Kidney glomerular epithelial cell (primary cell): ENCODE measurements at places on chromosomes 5 and 9.

- no peak for DNase-seq
Measured at GRCh38 chr9:104536756-104537155, at the start of gene OR13C3. TSS of gene OR13C3 (minus strand) at chr9:104536856. CDS start at chr9:104536723, 133 bp downstream.

GRCh38 chr5:44389823-44390143 is 563 bp upstream of the FGF10 start:
- no peak for DNase-seq

- no peak for DNase-seq
Measured at GRCh38 chr5:113031104-113031503, 54.5 kb downstream of the DCP2 start.

GRCh38 chr9:77882294-77882693 is 149.3 kb downstream of the GNAQ start:
- DNase-seq: no peak

DNA sequence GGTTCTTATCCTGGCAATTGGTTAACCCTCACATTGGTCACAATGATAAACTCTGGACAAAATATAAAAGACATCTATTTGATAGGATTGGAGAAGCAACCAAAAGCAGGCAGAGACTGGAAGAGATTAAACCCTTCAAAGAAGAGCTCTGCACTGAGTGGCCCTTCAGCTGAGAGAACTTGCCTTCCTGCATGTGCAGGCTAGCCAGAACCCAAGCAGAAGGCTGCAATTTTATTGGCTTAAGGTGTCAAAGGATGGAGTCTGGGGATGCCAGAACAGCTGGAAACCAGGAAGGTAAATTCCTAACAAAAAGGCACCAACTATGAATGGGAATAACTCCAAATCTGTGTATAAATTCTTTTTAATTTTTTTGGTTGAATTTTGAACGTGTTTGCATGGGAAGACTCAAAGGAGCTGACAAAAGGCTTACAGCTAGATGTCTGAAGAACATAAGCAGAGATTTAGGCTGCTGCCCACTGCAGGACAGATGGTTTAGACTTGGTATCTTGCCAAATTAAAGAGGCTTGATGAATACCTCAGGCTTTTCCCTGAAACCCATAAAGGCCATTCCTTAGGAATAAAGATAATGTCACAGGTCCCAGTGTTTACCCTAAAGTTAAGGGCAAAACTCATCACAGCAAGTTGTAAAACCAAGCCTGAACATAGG is 66.3 kb downstream of the NR2F1 start:
- DNase-seq: no peak

GRCh38 chr5:176388003-176388443 is 375 bp downstream of the NOP16 start:
- DNase-seq: peak; percentile 13

- DNase-seq: no peak
Measured at GRCh38 chr5:127909066-127909465, 174.5 kb upstream of the SLC12A2 start.

GRCh38 chr9:91187311-91187964 is 174.3 kb downstream of the AUH start:
- no peak for DNase-seq

DNA sequence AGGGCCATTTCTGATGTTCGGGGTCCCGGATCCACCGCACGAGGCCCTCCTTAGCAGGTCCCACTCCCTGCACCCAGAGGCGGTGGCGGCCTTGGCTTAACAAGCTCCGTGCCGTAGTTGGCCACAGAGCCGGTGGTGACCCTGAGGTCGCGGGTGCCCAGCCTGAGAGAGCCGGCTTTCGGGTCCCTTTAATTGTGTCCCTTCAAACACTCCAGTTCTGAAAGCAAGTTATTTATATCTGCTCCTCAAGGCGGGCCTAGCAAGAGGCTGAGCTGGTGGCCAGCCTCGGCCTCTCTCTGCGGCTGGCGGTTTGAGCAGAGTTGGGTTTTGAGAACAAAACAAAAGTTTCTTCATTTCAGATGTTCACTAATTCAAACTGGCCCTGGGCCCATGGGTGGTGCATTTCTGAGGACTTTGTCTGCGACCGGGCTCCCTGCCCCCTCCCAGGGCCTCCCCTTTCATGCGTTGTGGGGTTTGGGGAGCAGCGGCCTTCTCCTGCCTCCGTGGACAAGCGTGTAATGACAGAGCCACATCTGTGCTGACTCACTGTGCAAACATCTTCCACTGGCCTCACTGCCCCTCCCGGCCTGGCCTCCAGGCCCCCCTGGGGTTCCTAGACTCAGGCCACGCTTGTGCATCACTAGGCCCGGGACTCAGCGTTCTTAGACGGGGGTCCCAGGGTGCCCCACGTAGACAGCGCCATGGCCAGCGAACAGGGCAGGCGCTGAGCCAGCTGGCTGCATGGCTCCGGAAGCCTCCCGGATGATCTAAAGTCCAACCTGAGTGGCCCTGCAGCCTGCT is 49.4 kb upstream of the COL5A1 start:
- DNase-seq: no peak

GRCh38 chr5:34905564-34905963 is 9.7 kb downstream of the RAD1 start:
- peak; percentile 5 for DNase-seq

- DNase-seq: peak; percentile 45
Measured at GRCh38 chr5:74035521-74035937, 409.5 kb downstream of the ARHGEF28 start.

DNA sequence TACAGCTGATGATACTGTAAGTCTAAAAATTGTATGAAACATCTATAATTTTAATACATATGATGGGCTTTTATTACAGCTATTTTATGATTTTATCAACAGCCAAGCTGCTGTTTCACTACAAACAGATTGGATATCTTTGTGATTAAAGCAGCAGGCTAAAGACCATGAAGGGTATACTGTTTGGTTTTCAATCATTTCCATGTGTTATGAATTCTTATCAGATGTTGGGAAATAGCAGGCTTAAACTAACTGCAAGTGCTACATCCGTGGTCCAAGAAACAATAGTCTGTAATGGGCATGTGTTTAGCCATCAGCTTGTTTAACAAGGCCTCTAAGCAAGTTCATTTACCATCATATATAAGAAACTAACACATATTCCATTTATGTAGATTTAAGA is 107.5 kb downstream of the CWC27 start:
- DNase-seq: no peak

- DNase-seq: no peak
Measured at GRCh38 chr9:78127279-78128225, 95.9 kb upstream of the GNAQ start.

DNA sequence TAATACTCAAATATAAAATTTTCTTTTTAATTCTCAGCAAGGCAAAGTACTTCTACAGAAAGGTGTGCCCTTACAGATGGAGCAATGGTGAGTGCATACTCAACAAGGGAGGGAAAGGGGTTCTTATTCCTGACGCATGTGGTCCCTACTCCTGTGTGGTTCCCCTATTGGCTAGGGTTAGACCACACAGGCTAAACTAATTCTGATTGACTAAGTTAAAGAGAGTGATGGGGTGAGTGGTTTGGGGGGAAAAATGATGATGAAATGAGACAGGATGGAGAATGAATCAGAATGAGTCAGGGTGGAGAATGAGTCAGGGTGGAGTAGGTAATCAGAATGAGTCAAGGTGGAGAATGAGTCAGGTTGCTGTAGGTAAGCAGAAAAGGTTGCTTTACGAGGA is 22.9 kb upstream of the HMGCS1 start:
- DNase-seq: peak; percentile 3

DNA sequence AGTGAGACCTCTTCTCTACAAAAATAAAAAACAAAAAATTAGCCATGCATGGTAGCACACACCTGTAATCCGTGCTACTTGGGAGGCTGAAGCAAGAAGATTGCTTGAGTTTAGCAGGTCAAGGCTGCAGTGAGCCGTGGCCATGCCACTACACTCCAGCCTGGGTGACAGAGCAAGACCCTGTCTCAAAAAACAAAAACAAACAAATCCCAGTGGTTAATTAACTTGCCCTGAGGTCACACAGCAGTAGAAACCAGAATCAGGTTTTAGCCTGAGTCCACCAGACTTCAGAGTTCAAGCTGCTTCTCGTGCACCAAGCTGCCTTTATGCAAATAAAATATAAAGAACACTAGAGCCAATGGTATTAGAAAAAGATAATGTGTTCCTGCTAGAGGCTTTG is 169.7 kb downstream of the GOLPH3 start:
- no peak for DNase-seq

GRCh38 chr5:135644816-135645215 is 66.0 kb upstream of the CXCL14 start:
- DNase-seq: no peak

DNA sequence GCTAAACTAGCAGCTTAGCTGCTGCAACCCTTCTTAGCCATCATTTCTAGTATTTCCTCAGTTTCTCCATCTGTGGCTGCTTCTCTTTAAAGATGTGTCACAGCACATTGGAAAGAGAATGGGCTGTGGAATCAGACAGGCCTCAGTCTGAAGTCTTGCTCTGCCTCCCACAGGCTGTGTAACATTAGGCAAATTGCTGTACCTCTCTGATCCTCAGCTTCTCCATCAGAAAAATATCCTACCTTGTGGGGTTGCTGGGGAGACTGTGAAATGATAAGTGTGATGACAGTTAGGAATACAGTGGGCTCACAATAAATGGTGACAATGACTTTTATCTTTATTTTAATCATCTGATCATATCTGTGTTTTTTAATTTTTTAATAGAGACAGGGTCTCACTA is 17.5 kb upstream of the TRIM14 start:
- DNase-seq: no peak

DNA sequence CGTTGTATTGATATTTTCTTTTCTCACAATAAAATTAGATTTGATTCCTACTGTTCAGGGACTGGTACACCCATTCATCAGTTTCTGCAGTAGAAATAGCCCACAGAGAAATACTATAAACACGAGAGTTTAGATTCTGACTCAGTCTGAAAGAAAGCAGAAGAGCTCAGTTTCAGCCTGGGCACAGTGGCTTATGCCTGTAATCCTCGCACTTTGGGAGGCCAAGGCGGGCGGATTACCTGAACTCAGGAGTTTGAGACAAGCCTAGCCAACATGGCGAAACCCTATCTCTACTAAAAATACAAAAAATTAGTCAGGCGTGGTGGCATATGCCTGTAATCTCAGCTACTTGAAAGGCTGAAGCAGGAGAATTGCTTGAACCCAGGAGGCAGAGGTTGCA is 8.6 kb downstream of the ITK start:
- no peak for DNase-seq

DNA sequence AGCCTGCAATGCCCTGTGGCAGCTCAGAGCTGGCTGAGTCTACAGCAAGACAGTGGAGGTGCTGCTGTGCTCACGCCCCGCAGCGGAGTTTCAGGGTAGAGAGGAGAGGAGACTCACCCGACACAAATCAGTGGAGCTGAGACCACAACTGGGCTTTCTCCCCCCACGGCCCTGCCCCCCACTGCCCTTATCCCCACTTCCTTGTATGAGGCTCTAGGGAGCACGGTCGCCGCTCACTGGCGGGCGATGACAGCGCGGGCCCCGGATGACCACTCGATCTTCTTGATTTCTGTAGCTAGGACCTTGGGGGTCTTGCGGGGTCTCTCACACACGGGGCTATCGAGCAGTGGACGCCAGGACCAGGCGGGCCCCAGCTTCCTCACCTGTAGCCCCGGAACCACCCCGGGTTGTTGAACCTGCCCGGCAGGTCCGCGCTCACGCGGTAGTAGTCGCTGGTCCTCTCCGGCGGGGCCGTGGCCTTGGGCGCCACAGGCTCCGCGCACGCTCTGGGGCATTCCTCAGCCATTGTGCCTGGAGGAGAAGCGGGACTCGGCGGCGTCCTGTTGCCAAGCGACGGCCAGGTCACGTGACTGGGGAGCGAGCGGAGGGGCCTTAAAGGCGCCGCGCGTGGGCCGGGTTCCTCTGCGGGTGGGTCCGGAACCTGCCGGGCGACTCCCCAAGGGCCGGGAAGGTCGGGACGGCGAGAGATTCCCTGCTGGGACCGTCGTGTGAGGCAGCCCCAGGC is 984 bp upstream of the MRPS2 start:
- peak; percentile 71 for DNase-seq

DNA sequence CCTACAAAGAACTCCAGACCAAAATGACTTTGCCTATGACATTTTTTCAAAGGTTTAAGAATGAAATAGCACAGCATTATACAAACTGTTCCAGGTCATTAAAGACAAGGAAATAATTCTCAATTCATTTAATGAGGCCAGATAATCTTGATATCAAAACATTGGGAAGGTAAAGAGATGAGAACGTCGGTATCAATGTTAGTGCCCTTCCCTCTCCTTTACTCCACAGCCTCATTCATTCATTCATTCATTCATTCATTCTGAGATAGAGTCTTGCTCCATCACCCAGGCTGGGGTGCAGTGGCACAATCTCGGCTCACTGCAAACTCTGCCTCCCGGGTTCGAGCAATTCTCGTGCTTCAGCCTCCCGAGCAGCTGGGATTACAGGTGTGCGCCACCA is 64.0 kb downstream of the NACC2 start:
- DNase-seq: no peak

GRCh38 chr5:173339286-173339685 is 11.1 kb upstream of the STC2 start:
- DNase-seq: no peak

DNA sequence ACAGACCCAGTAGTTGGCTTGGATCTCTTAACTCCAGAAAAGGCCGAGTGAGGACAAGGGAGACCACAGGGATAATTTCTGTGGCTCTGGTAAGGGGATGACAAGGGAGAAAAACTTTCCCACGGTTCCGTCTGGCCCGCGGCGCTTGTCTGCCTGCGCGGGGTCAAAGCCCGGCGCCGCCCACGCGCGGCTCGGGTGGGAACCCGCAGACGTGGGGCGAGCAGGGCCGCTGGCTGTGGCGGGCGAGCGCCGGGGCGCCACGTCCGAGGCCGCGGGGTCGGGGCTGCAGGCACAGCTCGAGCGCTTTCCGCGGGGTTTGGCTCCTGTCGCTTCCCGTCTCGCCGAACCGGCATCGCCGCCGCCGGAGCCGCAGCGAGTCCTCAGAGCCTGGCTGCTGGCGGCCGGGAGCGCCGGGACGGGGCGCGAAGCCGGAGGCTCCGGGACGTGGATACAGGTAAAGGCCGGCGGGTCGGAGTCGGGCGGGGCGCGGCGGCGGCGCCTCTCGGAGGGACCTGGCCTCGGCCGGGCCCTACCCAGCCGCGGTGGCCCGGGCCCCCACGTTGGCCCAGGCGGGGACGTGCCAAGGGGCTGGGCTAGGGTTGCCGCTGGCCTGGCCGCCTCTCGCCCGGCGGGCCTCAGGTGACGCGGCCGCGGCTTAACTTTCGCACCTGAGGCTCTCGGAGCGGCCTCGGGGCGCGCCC is at the start of gene RNF180:
Gene RNF180 (plus strand): TSS at position 344 of the 701 bp plus-strand sequence. CDS start 34,965 bp downstream, outside the sequence.
- no peak for DNase-seq

DNA sequence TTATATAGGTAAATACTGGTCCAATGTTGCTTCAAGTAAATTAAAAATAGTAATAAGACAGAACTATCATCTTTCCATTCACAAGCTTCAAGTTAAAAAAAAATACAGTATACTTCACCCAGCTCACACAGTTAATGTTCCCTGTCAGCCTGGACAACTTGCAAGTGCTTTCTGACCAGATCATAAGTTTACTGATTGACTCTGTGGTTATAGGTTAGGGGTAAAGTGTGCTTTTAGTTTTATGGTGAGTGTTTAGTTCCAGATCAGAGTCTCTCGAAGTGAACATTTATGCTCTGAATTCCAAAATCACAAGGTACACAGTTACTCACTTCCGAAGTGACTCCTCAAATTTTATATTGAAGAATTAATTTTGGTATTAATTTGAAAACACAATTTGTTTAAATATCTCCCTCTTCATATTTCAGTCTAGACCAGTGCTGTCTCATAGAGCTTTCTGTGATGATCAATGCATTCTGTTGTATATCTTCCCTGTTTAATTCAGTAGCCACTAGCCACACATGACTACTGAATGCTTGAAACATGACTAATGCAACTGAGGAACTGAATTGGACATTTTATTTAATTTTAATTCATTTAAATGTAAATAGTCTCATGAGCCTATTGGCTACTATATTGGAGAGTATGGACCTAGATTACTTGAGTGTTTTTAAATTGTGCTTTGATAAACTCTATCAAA is 90.7 kb downstream of the MEF2C start:
- peak; percentile 64 for DNase-seq
